ENCODE measurements at places on chromosomes 2 and 18.

- DNase-seq, result no peak
Measured at GRCh38 chr2:46561731-46562450, 82.5 kb downstream of the TMEM247 start.

DNA sequence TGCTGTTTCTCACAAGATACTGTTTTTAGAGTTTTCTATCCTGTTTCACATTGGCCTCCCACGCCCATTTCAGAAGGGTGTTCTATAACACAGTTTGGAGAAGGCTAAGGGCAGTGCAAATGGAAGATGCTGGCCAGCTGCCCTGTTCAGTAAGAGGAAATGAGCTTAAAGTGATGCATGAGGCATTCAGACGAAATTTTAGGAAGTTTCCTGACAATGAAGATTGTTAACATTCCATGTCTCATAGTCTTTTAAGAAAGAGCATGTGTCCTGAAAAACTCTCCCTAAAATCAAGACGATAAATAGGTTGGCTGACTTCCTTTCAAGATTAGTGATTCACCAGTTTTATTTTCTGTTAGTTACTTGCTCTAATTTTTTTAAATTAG is 484.2 kb upstream of the NRP2 start:
- peak; percentile 97 for DNase-seq

DNA sequence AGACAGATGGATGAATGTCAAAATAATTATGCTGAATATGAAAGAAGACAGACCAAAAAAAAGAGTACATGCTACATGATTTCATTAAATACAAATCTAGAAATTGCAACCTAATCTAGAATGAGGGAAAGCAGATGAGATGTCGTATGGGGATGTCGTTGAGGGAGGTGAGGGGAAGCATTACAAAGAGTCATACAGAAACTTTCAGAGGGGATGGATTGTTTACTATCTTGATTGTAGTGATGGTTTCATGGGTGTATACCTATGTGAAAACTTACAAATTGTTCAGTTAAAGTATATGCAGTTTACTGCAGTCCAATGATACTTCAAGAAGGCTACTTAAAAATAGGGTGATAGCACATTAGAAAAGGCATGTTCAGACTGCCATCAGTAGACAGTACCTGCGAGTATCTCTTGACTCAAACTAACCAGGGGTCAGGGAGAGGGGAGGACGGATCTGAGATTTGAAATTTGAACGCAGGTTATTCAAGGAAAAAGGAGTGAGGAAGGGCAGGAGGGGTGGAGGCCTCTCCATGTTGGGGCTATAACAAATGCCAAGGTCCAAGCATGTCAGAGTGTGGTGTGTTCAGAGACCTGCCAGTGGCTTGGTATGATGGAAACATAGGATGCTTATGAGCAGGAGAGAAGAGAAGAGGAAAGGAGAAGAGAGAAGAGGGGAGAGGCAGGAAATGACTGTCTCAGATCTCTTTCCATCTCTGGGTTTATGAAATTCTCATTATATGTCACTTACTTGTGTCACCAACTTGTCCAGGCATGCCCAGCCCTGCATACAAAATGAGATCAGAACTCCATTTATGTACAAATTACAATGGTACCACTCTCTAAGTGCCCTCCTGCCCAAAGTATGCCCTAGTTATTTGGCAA is 257.3 kb upstream of the CXCR4 start:
- no peak for DNase-seq

- DNase-seq, result no peak
Measured at GRCh38 chr18:62412231-62412979, 87.3 kb downstream of the TNFRSF11A start.

DNA sequence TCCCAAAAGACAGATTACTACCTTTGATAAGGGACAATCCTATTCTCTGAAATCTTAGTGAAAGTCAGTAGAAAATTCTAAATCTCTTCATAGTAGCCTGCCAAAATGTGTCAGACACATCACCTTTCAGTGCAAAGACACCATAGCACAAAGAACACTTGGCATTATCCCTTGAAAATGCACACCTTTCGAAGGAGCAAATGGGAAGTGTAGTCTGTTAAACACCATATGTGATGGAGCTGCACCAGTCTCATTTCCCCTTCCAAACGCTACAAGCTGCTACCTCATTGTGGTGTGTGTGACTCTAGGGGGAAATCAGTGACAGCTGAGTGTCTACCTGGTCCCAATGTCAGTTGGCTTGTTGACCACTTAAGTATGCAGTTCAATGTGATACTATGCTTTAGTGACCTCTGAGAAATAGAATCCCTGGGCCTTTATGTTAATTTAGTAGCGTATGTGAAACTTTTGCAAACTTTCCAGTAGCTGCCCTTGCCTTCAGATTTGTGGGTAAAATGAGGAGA is 551.7 kb downstream of the ARHGAP15 start:
- no peak for DNase-seq

GRCh38 chr18:76450452-76451395 is 44.3 kb downstream of the ZNF516 start:
- peak; percentile 80 for DNase-seq

DNA sequence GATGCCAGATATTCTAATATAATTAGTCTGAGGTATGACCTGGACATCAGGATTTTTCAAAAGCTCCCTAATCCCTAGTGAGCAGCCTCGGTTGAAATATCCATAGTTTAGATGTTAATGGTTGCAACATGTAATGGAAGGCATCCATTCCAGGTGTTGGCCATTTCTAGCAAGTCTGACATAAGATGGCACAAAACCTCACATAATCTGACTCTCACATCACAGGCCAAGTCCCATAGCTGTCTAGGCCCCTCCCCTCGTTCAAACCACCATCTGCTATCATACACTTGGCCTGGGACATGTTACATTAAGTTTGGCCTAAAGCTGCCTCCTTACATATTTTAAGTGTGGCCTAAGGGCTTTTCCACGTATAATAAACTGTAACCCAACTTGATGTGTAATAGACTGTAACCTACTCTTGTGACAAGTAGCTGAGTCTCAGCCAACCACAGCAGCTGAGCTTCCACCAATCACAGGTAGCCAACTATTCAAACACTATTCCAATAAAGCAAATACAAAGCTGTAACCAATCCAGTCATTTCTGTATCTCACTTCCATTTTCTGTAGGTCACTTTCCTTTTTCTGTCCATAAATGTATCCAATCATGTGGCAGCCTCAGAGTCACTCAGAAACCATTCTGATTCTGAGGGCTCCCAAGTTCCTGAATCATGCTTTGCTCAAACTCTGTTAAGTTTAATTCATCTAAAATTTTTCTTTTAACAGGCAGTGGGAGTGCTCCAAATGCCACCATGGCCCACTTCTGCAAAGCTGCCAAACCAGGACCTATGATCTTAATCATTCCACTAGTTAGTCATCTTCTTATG is 59.4 kb downstream of the ADD2 start:
- DNase-seq, result no peak

- DNase-seq, result no peak
Measured at GRCh38 chr2:201233192-201233811, 27.0 kb upstream of the CASP8 start.

GRCh38 chr2:124248386-124248785 is 223.3 kb downstream of the CNTNAP5 start:
- DNase-seq, result no peak

GRCh38 chr18:3478262-3478978 is 28.4 kb downstream of the TGIF1 start:
- peak; percentile 63 for DNase-seq

DNA sequence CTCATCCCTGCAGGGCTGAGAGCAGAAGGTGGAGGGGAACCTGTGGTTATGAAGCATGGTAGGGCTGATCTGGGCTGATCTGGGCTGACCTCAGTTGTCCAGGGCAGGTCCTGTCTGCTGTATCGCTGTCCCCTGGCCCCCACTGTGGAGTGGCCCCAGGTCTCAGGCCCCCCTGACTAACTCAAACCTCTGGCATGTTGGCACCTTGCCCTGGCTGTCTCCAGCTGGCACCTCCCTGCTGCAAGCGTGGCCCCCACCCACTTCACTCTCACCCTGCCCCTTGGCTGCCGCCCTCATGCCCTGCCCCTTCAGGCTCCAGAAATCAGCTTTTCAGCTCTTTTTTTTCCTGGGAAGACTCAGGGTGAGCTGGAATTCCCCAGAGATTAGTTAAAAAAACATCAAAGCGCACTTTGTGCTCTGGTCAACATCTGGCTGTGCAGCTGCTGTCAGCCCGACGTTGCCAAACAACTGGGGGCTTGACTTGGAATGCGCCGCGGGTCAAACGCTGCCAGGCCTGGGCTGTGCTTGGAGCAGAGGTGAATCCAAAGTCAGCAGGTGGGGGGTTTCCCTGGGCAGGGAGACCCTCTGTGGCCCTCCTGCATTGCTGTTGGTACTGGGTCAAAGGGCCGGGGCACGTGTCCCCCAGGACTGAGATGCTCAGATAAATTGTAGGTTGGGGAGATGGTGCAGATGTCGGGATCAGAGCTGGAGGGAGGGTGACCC is 173.8 kb upstream of the HDAC4 start:
- no peak for DNase-seq

DNA sequence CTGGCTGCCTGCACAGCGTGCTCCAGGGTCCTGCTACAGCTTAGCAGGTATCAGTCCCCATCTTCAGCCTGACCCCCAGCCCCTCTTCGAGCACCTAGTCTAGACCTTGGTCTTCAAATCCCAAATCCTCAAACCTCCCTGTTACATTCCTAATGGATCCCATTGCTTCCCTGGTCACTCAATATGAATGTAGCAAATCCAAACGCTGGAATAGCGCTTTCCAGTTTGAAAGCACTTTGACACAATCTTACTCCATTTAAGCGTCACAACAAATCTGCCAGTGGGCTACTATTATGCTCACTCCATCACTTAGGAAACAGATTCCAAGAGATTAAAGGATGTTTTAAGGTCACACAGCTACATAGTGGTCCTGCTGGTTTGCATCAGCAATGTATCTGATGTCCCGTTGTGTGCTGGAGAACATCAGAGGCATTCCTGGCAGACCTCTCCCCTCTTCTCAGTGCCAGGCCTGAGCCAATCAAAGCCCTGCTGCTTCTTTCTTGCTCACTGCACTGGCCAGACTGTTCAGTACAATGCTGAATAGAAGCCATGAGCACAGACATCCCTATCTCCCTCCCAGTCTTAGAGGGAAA is 11.1 kb upstream of the INO80C start:
- no peak for DNase-seq

GRCh38 chr2:58131191-58132011 is 84.8 kb downstream of the VRK2 start:
- no peak for DNase-seq

DNA sequence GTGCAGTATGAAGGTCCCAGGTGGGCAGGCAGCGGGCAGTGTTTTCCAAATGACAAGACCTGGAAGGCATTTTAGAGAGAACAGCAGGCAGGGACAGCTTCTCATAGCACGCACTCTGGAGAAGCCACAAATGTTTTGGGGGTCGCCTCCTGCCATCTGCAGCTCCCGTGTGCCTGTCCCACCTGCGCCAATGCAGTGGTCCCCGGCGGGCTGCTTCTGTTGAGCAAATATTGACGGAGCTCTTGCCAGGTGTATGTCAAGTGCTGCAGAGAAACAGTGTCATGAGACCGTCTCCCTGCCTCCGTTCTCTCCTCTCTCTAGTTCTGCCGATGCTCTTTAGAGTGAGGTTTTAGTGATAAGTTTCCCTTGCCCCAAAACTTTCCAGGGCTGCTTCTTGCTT is 174.8 kb downstream of the LDLRAD4 start:
- no peak for DNase-seq

Measured in kidney capillary endothelial cell (primary cell).